CD4-positive, CD25-positive, alpha-beta regulatory T cell (primary cell): ENCODE measurements at places on chromosomes 3 and 15. TPM values are rescaled to one million over a fixed set of nuclear protein-coding genes. Genes with fewer than 3 reads are reported as not detected.

The FOXB1 gene
- polyA plus RNA-seq: 1.2 TPM

The AGBL1 gene
- polyA plus RNA-seq: not detected

The IQCF5 gene
- polyA plus RNA-seq: not detected

The FBXO40 gene
- polyA plus RNA-seq: not detected

The FEZF2 gene
- polyA plus RNA-seq: not detected
